SW480 (cell line): ENCODE measurements at places on chromosomes 7 and 10.

DNA sequence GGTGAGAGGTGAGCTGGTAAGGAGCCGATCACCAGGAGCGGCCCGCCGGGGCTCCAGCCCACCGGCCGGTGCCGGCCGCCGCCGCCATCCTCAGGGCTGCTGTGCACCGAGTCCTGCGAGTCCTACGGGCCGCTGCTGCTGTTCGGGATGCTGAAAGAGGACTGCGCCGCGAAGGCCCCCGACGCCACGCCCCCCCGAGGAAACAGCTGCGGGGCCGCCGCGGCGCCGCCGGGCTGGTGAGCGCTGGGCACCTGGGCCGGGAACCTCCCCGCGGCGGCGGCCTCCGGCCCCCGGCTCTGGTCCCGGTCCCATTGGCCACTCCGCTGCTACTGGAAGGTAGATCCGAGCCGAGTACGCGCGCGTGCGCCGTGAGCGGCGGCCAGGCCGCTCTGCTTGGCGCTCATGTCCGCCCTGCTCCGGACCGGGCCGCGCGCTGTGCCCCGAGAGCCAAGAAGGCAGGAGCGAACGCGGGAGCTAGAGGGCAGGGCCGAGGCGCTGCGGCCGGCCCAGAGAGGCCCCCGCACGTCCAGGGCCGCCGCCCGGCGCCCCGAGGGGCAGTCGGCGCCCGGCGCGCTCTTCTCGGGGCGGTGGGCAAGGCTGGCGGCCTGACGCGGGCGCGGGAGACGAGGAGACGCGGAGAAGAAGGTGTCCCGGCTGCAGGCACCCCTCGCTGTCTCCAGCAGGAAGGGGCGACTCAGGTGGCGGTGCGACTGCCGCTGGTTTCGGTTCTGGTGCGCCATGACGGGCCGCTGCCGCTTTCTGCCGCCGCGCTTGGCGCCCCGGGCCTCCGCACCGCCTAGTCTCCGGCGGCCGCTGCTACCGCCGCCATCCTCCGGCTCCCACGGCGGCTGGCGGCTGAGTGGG is 121.3 kb upstream of the WIPF3 start:
- DNase-seq, result peak; percentile 79

GRCh38 chr10:7596356-7596755 is 70.4 kb downstream of the ITIH5 start:
- DNase-seq, result no peak

DNA sequence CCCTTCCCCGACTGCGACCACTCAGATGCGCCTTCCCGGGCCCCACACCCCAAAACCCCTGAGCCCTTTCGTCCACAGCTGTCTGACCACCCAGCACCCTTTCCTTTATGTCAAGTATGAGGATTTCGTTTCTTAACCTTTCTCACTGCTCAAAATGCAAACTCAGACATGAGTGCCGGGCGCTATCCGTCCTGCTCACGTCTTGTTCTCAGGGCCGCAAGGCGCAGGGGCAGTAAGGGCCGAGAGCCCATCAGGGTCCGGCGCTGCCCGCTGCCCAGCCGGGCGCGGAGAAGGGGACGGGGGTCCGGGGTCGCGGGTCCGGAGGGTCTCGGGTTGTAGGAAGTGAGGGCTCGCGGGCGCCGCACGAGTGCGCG is 670 bp upstream of the RBM33 start:
- no peak for DNase-seq

GRCh38 chr7:133039614-133040013 is 42.3 kb downstream of the CHCHD3 start:
- DNase-seq, result no peak

DNA sequence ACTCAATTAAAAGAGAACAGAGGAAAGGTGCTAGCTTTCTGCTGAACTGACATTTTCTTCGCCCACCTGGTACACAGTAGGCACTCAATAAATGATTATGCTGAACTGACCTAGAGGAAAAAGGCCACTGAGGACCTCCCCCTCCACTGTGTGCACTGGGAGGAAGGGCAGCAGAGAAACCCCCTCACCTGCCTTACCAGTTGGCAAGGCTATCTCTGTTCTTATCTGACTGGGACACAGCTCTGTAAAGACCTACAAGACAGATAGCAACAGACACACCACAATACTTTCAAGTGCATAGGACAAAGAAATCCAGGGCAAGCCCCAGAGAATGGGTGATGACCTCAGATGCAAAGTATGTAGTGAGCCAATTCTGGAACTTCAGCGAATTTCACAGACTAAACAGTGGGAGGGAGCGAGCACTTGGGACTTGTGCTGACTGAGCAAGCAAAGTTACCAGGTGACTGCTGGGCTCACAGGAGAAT is 30.4 kb downstream of the PDLIM1 start:
- DNase-seq, result peak; percentile 77

GRCh38 chr7:103988468-103989199 is 824 bp downstream of the RELN start:
- no peak for DNase-seq

- no peak for DNase-seq
These were observed 1.1 kb downstream of the EPHB6 start for GRCh38 chr7:142855756-142856564.

- no peak for DNase-seq
These were observed 9.4 kb downstream of the HHEX start for GRCh38 chr10:92699193-92699517.

GRCh38 chr7:132402096-132402495 is 174.2 kb downstream of the PLXNA4 start:
- DNase-seq, result no peak

DNA sequence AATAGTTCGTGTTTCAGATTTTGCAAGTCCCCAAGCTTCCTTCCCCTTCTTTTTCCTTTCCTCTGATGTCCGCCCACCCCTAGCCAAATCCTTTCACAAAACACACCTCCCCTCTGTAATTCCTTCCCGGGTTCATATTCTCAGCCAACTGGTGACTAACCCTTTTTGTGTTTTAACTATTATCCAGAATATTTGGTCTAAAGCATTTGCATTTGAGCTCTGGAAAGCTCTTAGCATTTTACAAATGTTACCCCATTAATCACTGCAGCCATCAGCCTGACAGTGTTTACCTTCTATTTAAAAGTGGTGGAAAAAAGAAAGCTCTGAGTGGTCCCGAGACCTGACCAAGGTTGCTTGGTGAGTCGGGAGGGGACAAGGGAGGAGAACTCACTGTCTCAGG is 139.0 kb downstream of the CREB5 start:
- no peak for DNase-seq

- peak; percentile 29 for DNase-seq
These were observed 5.7 kb upstream of the CELF2 start for GRCh38 chr10:11011984-11012383.

GRCh38 chr7:78326876-78327275 is 528.3 kb downstream of the PHTF2 start:
- DNase-seq, result no peak
